ENCODE measurements at places on chromosomes 3 and 15. TPM values are rescaled to one million over a fixed set of nuclear protein-coding genes. Genes with fewer than 3 reads are reported as not detected.

Gene RTP3
- total RNA-seq: 0.10 TPM

Gene ERC2
- total RNA-seq: 0.10 TPM

Gene GRM2
- 1.6 TPM for total RNA-seq

Gene GABRR3
- total RNA-seq: under 0.01 TPM

Gene TYRO3
- total RNA-seq: 0.21 TPM

Gene GREM1
- 0.10 TPM for total RNA-seq

Gene NMNAT3
- total RNA-seq: 1.5 TPM

Gene GCNT3
- total RNA-seq: not detected

Gene CHRD
- 0.31 TPM for total RNA-seq

Gene NR2F2
- not detected for total RNA-seq

Gene UROC1
- not detected for total RNA-seq

Gene GOLGA8M
- 1.2 TPM for total RNA-seq

Gene LRTM1
- not detected for total RNA-seq

Gene FILIP1L
- total RNA-seq: 0.42 TPM

Gene PARP15
- total RNA-seq: 44.4 TPM

Gene LRRIQ4
- total RNA-seq: not detected

Gene CX3CR1
- 5.7 TPM for total RNA-seq

Measured in mononuclear cell (primary cell).